ENCODE measurements at places on chromosomes 2 and 18. TPM values are rescaled to one million over a fixed set of nuclear protein-coding genes. Genes with fewer than 3 reads are reported as not detected.

The PLCD4 gene
- polyA plus RNA-seq, result 0.03 TPM

The PLEKHM3 gene
- polyA plus RNA-seq, result 8.0 TPM

The ARHGEF4 gene
- polyA plus RNA-seq, result not detected

The NEUROD1 gene
- not detected for polyA plus RNA-seq

The PDE1A gene
- polyA plus RNA-seq, result not detected

The GDF7 gene
- not detected for polyA plus RNA-seq
